Stimulated activated effector memory CD8-positive, alpha-beta T cell treated with anti-CD3 and anti-CD28 coated beads, Interleukin-12 subunit alpha, Interleukin-12 subunit beta, amount 100 ng/mL, for 72 hours (primary cell): ENCODE measurements at places on chromosomes 4 and X.

GRCh38 chr4:25861951-25862410 is 807 bp downstream of the SEL1L3 start:
- peak; percentile 21 for DNase-seq

GRCh38 chrX:22081475-22082092 is 49.5 kb downstream of the PHEX start:
- peak; percentile 17 for DNase-seq

- DNase-seq = no peak
Observed at GRCh38 chrX:124373348-124373747, 27.0 kb downstream of the SH2D1A start.

DNA sequence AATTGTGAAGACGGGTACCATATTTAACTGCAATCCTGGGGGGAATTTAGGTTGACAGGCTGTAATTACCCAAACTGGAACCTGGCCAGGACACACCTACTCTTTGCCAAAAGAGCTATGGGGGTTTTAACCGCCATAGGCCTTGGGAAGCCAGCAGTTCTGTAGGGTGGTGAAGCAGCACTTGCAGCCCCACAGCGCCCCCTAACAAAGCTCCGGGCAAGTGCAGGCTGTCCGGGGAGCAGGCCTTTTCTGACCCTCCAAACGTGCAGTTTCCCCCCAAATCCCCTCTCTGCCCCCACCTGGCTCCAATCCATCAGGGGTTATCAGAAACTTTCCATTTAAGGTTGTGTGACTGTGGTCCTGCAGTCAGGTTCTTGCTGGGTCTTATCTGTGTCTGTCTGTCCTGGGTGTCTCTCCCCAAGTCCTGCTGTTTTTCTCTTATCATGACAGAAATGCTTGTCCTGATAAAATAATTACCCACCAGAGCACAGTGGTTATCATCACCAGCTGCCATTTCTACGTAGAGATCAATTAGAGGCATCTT is 350.9 kb downstream of the MID1IP1 start:
- DNase-seq = peak; percentile 24

DNA sequence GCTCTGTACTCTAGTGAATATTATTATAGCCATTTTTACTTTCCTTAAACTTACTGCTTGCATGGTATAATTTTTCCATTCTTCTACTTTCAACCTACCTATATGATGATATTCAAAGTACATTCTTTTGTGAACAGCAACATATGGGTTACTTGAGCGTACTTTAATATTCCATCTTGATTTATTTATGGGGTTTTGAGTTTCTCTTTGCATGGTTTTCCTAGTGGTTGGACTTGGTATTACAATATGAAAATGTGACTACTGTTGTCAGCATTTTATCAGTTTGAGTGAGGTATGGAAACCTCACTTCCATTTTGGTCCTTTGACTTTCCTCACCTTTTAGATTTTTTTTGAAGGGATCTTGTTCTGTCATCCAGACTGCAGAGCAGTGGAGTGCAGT is 35.9 kb downstream of the ADGRG4 start:
- DNase-seq = no peak

DNA sequence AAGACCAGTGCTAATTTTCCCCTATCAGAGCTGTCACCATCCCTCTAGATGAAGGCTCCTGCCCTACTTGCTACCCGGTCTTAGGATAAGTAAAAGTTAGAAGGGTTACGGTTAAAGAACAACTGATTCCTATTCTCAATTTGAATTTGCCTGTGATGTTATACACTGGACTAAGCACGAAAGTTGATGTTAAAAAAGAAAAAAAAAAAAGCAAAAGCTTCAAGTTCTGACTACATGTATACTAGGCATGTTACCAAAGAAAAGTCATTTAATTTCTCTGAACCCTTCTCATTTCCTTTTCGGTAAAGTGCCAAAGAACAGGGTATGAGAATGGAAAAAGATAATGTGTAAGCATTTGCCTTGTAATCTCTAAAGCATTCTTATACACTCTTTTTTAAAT is 1.4 kb upstream of the PPID start:
- DNase-seq = no peak

GRCh38 chr4:105894660-105895582 is at the start of gene NPNT:
Gene NPNT, plus strand, starts transcription at chr4:105895471. Its CDS starts 182 bp downstream, at chr4:105895653.
- no peak for DNase-seq

GRCh38 chr4:6951880-6952381 is 42.3 kb downstream of the TBC1D14 start:
- DNase-seq = no peak

GRCh38 chr4:122821092-122821491 is 5.5 kb upstream of the FGF2 start:
- no peak for DNase-seq

DNA sequence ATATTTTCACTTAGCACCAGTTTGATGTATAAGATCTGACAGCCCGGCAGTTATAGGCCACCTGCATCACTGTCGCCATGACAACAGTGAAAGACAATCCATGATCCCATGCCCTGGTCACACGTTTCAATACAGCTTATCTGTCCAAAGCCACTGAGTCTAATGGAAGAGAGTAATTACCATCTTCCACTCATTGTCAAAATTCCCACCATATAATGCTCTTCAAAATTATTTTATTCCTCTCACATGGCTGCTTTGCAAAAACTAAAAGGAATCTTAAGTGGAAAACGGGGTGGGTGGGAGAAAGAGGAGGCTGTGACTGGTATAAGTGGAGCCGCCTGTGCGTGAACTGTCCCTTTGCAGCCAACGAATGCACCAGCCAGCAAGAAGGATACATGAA is 44.2 kb downstream of the MAML3 start:
- DNase-seq = no peak

DNA sequence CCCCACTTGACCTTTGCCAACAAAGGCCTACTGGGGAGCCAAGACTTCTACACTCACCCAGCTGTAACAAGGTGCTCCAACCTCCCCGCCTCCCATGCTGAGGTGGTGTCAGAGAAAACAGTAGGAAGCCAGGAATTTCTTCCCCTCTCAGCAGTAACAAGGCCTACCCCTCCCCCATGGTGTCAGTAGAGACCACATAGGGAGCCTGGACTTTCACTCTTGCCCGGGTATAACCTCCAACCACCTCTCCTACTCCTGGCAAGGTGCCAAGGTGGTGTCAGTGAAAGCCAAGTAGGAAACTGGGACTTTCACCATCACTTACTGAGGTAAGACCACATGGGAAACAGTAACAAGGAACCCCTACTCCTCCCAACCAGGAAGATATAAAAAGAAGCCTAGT is 93.1 kb downstream of the SLC16A2 start:
- no peak for DNase-seq

- no peak for DNase-seq
Observed at GRCh38 chrX:55697381-55697780, 20.2 kb upstream of the RRAGB start.

- DNase-seq = no peak
Observed at GRCh38 chrX:70012756-70013155, 37.0 kb downstream of the AWAT2 start.

- DNase-seq = no peak
Observed at GRCh38 chr4:116217781-116218180, 867.6 kb downstream of the TRAM1L1 start.

- no peak for DNase-seq
Observed at GRCh38 chr4:27716693-27717430, 856.2 kb downstream of the STIM2 start.

DNA sequence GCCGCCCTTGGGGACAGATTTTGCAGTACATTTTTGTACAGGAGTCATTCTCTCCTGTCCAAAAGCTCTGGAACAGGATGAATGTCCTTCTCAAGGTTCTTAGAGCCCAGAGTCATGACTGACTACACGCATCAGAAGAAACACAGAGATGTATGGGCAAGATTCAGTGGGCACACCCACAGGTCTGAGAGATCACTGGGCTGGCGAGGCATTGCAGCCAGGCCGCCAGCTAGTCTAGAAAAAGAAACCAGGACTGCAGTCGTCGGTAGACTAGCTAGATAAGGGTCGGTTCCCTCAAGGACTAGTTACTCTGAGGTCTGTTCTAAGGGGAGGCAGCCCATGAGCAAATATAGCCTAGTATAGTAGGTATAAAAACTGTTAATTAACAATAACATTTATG is 19.8 kb downstream of the GBA3 start:
- DNase-seq = no peak

GRCh38 chr4:67874986-67875385 is 8.8 kb downstream of the TMPRSS11D start:
- no peak for DNase-seq

DNA sequence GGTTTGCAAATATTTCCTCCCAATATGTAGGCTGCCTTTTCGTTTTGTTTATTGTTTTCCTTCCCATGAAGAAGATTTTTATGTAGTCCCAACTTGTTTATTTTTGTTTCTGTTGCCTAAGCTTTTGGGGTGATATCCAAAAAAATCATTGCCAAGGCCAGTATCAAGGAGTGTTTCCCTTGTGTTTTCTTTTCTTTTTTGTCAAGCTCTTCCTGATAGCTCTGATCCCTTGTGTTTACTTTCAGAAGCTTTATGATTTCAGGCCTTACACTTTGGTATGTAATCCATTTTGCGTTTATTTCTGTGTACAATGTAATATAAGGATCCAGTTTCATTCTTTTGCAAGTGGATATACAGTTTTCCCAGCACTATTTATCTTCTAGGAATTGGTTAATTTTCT is 93.9 kb downstream of the KLHL13 start:
- no peak for DNase-seq

DNA sequence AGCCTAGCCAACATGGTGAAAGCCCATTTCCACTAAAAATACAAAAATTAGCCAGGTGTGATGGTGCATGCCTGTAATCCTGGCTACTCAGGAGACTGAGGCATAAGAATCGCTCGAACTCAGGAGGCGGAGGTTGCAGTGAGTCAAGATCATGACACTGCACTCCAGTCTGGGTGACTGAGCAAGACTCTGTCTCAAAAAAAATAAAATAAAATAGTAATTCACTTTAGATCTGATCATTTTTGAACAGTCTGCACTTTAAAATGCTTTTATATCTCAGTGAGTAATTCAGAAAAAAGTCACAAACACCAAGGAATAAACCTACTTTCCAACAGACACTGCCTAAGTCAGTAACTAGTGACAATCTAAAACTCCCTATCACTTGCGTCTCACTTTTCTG is 25.6 kb upstream of the CORIN start:
- no peak for DNase-seq

GRCh38 chr4:6633091-6633906 is 7.2 kb upstream of the MRFAP1 start:
- DNase-seq = no peak

DNA sequence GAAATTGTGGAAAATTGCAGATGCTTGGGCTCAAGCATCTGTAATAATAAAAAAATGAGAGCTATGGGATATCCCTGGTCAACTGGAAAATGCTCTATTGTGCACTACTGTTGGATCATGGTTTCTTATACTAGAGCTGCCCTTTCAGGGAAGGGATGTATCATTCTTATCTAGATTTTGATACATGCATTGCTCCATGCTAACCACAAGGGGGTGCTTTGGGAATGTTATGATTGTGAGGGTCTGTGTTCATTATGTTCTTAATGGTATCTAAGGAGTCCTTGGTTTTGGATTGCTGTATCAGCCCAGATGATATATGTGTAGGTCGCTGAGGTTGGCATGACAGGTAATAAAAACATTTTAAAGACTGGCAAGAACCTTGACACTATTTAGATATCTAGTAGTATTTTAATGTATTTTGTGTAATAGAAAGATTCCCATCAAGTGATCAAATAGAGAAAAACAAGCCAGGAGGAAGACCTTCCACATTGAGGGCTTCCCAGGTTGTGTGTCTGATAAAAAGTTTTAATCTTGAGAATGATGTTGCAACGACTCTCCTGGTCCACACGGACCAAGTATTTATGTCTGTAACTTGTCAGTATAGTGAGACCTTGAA is 49.2 kb upstream of the TLR2 start:
- DNase-seq = no peak

DNA sequence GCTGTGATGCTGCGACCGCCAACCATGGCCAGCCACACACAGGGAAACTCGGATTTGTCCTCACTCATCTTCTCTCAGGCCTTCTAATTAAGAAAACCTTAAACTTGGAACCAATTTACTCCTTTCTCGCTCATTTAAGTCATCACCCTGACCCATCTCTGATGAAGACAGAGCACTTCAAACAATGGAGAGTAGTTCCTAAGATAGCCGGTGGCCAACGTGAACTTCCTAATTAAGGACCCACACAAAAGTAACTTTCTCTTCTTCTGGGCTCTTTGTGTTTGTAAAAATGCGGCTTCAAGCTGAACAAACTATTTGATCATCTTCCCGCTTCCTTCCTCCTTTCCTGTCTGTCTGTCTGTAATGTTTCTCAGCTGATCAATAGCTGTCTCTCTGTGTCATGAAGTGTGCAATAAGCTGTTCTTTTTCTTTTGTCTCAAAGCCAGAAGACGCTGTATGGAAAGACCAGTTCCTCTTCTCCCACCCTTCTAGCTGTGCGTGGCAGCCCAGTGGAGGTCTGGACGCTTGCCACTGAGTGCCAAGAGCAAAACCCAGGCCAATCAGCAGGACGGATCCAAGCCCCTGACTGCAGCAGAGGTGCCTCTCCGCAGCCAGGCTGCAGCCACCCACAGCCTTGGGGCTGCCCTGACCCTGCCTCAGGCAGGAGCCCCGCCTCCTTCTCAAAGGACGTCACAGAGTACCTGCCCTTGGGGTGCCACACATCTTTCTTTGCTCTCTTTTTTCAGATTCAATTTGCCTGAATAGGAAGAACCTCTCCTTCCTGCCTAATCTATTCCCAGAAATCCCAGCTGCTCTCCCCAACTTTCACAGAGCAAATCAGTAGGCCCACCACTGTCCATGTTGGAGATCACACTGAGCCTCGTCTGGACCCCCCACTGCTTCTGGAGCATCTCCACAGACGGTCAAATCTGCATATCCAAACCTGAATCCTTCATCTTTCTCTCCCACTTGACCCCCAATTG is 59.3 kb downstream of the MAML3 start:
- no peak for DNase-seq

DNA sequence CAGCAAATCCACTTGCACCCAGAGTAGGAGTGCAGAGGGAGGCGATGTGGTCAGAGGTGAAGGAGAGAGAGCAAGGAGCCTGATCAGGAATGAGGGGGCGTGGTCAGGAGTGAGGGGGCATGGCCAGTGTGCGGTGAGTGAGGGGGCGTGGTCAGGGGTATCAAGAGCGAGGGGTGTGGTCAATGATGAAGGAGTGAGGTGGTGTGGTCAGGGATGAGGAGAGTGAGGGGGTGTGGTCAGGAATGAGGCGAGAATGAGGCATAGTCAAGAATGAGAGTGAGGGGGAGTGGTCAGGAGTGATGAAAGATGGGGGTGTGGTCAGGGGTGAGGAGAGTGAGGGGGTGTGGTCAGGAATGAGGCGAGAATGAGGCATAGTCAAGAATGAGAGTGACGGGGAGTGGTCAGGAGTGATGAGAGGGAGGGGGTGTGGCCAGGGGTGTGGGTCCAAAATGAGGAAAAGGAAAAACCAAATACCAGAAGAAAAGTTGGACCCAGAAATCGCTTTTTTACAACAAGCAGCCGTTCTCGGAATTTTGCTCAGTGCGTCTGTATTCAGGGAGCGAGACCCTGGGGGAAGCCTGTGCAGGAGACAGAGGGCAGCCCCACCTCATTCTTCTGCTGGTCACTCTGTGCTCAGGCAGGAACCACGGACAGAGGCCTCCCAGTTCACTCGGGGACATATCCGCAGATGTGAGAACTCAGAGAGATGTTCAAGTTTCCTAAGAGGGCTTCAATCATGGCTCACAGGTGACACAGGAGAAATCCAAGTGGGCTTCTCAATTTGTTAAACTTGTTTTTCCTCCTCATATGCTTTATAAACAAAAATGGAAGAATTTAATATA is 47.5 kb downstream of the MAGEA1 start:
- no peak for DNase-seq

GRCh38 chr4:38322714-38323113 is 341.3 kb upstream of the KLF3 start:
- no peak for DNase-seq
